ENCODE measurements at places on chromosomes 1 and 21.

- no peak for DNase-seq
Measured at GRCh38 chr1:109192433-109192832, 21.3 kb upstream of the SARS1 start.

DNA sequence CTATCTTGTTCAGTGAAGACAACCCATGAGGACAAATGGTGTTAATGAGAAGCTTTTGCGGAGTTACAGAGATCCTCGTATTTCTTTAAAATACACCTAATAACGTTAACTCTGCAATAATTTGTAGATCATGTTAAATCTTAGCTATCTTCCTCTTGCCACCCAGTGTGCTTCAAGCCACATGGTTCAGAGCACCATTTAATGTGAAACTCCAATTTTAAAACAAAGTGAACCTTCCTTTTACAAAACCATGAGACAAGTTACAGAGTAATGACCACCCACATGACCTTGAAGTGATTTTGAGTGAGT, 1.7 kb upstream of the KCNE2 start:
- DNase-seq, result no peak

DNA sequence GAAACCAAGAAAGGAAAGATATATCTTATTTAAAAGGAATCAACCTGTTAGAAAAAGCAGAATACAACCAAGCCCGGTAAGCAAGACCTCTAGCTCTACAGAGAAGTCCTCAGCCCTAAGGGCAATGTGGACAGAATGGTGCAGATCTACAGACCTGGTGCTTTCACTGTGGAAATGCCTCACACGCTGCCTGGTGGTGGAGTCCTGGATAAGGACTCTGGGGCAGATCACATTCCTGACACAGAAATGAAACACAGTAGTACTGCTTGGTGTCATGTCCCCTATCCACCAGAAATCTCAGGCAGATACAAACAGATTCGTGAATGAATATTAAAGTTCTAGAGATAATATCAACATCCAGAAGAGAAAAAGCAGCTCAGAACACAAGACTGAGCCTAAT, 6.8 kb downstream of the CNN3 start:
- no peak for DNase-seq

DNA sequence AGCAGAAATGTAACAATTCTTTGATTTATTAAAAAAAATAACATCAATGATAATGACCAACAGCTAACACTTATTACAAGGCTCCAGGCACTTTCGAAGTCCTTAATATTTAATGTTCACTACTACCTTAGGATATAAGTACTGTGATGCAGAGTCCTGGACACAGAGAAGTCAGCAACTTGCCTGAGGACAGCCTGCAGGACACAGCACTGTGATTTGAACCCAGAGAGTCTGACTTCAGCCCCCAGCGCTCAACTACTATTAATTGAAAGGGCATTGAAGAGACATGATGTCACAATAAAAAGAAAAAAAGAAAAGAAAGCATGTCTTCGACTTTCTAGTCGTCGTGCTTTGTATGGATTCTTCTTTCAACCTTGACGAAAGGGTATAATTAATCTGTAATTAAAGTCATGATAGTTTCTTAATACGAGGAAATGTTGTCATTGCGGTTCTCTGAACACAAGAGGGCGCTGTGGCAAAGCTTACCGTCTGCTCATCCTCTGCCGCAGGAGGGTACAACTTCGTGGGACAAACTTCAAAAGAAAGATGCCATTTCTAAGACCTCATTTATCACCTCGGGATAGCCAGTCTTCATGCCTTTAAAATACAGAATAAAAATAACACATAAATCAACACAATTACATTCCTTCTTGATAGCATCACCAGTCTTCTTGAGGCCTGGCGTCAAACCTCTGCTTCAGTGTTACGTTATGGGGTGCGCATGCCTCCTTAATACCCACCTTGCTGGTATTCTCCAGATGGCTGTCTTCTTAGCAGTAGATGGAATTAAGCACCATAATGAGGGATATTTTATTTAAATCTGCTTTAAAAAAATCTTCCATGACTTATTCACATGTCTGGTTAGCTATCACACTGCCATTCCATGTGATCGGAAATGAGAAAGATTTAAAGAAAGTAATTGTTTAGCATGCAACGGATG, 240.1 kb downstream of the DISC1 start:
- DNase-seq, result peak; percentile 60

GRCh38 chr1:40701684-40702083, 10.2 kb downstream of the NFYC start:
- DNase-seq, result no peak

- no peak for DNase-seq
Measured at GRCh38 chr1:66733348-66734017, 18.8 kb upstream of the DYNLT5 start.

GRCh38 chr21:41008974-41009373, 159.0 kb upstream of the BACE2 start:
- DNase-seq, result no peak
